ENCODE measurements at places on chromosomes 1 and 21.

- DNase-seq: no peak
Measured at GRCh38 chr1:78318011-78318410, 172.8 kb upstream of the PTGFR start.

- no peak for DNase-seq
Measured at GRCh38 chr1:59005491-59006288, 221.8 kb upstream of the JUN start.

DNA sequence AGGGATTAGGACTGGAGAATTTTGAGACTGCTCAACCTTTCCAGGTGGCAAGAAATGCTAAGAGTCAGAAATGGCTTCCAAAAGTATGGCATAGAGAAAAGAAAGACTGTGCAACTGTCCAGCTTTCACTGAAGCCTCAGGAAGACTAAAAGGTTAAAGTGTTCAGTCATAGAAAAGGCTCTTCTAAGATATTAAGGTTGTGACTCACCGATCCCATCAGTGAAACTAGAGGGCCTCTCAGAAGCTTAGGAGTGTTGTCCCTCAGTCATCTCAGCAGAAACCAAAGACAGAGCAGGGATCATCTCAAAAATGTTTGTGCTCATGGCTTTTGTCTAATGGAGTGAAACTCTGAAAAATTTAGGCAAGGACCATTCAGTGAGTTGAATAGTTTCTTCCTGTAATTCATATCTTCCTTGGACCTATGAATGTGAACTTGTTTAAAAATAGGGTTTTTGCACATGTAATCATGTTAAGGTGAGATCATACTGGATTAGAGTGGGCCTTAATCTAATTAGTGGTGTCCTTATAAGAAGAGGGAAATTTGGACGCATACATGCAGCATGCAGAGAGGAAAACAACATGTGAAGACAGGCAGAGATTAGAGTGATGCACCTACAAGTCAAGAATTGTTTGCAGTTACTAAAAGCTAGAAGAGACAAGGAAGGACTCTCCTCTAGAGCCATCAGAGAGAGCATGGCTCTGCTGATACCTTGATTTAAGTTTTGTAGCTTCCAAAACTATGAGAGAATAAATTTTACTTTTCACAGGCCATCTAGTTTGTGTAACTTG is 71.3 kb downstream of the RPE65 start:
- no peak for DNase-seq

DNA sequence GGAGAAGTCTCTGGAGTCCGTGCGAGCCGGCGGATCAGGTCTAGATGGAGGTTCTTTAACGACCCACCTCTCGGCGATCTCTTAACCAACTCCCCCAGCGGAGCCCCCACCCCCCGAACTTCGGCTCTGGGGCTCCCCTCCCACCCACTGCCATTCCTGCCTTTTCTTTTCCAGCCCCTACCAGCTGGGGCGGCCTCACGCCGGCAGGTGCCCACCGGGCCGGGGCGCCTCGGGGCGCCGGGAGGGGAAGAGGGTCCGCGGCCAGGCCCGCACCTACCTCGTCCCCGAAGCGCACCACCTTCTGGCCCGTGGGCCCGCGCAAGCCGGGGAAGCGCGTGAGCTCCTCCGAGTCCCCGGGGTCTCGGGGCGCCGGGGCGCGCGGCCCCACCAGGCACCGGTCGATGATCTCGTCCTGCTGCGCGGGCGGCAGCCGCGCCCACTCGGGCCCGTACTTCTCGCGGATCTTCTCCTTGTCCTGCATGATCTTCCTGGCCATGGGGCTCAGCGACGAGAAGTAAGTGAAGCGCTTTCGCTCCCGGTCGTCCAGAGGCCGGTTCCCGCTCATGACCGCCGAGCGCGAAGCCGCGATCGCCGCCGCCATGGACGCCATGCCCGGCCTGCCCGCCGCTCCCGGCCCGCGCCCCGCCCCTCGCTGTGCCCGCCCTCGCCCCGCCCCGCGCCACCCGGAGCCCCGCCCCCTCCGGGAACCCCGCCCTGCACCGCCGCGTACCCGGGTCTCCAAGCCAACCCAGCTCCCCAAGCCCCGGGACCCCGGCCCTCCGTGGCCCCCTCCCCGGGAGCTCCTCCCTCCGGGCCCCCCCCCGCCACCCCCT is at the start of gene C1orf198:
Gene C1orf198 (minus strand): TSS at position 619 of the 833 bp plus-strand sequence. CDS start 9 bp downstream, at position 610.
- DNase-seq: peak; percentile 81

DNA sequence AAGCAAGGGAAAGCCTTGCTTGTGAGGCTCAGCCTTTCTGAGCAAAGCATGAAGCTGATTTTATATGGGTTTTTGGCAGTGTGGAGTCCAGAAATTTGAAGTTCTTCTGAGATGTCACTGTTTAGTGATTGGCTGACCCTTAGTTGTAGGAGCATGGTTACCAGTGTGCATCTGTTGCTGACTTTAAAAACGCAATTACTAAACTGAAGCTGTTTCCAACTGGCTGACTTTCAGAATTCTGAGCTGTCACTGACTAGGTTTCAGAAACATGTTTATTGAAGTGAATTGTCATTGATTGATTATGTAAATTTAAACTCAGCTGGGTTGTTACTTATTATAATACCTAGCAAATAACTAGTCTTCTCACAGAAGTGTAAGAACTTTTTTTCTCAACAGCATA is 89.4 kb downstream of the PDE4B start:
- DNase-seq: no peak

DNA sequence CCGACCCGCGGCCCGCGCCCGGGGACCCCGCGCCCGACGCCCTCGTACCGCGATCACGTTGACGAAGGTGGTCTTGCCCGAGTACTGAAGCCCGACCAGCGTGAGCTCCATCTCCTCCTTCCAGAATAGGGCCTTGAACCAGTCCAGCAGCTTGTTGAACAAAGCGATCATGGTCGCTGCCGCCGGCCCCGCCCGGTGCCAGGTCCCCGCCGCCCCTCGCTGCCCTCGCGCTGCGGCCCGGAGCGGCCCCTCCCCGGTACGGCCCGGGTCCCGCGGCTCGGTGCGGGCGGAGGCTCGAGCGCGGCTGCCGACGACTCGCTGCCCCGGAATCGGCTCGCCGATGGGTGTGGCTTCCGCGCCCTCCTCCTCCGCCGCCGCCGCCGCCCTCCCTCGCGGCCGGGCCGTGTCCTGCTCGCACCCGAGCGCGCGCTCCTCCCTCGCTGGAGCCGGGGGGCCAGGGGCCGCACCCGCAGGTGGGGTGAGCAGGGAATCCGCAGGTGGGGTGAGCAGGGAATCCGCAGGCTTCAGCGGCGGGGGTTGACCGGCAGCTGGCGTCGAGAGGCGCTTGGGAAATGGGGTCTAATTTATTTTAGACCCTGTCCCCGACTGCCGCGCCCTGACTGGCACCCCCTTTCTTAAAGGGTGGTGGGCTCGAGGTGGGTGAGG is at the start of gene ARL8A:
Gene ARL8A (minus strand): TSS at position 336 of the 666 bp plus-strand sequence. CDS start 165 bp downstream, at position 171.
- DNase-seq: peak; percentile 84

DNA sequence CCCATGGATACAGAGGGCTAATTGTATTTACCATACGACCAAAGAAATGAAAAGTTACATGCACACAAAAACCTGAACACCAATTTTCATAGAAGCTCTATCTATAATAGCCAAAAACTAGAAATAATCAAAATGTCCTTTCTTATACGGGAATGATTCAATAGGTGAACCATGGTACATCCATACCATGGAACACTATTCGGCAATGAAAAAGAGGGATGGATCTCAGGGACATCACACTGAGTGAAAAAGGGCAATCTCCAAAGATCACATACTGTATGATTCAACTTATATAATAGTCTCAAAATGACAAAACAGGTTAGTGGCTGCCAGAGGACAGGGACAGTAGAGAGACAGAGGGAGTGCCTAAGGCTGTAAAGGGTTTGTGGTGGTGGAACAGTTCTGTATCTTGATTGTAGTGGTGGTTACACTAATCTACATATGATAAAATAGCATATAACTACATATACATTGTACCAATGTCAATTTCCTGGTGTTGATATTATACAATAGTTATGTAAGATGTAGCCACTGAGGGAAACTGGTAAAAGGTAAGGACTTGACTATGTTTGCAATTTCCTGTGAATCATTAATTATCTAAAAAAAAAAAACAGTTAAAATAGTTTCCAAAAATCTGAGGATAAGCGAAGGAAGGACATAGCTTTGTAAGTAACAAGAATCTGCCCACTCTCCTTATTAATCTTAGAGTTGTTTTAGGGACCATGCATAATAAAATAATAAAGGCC is 3.7 kb downstream of the RSBN1 start:
- DNase-seq: no peak

DNA sequence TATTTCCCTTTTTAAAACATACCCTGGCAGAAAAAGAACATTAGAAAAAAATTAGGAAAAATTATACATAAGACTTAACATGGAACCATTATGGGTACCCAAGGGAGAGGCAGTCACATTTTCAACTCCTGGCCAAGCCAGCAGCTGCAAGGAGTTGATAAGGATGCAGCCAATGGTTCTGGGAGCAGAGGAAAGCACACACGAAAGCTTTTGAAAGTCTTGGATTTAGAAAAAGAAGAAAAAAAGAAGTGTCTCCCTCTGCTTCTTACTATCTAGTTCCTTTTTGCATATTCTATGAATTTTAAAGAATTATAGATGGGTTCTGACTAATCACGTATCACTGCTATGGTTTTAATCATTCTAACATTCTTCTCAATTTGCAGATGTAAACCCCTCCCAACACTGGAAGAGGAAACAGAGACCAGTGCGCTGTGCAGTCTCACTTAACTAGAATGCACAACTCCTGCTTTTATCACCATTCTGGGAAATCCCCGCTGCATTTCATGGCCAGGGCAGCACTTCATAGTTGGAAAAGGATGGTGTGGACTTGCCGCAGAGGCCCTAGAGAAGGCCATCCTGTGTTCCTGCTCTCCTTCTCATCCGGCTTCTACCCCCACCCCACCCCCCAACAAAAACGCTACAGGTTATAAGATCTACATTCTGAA is 2.7 kb upstream of the CD58 start:
- DNase-seq: no peak

DNA sequence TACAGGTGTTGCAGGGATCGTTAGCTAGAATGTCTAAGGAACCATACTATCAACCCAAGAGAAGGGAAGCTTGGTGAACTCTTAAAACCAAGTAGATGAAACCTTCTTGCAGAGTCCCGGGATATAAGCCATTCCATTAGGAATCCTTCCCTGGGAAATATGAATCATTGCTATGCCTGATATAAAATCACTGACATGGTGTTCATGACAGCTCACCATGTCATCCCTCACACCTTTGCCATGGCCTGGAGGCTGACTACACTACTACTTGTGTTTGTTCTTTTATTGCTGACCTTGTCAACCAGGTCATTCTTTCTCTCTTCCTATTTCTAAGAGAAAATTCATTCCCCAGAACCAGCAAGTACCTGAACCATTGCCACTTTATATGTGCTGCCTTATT is 12.1 kb downstream of the ST6GALNAC3 start:
- no peak for DNase-seq

DNA sequence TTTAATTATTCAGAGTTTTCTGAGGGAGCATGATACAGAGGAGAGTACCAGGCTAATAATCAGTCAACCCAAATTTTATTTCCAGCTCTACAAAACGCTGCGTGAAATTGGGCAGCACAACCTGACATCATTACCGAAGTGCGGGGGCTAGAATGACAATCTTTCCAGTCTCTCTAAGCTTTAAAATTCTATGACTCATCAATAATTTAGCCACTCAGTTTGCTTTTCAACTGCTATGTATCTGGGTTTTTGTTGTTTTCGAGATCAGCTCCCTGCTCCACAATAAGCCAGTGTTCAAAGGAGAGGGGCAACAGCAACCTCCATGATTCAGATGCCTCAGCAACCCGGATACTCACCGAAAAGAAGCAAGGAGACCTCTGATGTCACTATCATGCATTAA is 13.9 kb downstream of the SORT1 start:
- DNase-seq: no peak

DNA sequence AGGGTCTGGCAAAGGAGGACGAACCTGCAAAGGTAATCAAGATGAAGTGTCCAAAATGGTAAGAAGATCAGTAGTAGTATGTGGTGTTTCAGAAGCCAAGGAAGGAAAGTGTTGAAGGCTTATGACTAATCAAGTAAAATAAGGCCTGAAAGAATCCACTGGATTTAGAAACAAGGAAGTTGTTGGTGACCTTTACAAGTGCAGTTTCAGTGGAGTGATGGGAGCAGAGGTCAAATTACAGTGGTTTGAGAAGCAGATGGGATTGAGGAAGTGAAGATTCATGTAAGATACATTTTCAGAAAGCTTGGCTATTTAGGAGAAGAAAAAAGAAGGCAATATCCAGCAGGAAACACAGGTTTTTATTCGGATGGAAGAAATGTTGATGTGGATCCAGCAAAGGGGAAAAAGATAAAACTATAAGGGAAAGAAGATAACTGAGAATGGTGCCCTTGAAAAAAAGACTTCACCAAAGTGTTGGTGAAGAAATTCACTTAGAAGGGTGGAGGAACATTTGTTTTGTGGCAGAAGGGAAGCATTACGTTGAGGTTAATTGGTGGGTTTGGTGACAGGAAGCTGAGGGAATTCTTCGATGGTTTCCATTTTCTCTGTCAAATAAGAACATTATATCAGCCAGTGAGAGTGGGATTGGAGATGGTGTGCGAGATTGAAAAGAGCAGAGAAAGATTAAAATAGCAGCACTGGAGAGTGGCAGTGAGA is 2.1 kb downstream of the ARMH1 start:
- no peak for DNase-seq

GRCh38 chr1:200442537-200443156 is 32.8 kb upstream of the ZNF281 start:
- no peak for DNase-seq

All from GM19239 (cell line).